H9 (cell line): ENCODE measurements at places on chromosomes 16 and 17. TPM values are rescaled to one million over a fixed set of nuclear protein-coding genes. Genes with fewer than 3 reads are reported as not detected.

- H3K36me3 ChIP-seq, result no peaks in the 10 kb centered on the region; the same call in 1 of the 3 replicates
- no peak overlapping the region for H3K4me3 ChIP-seq
- H3K4me1 ChIP-seq, result peaks cover 4% of the 10 kb centered on the region; the same call in 1 of the 2 replicates
- no peak overlapping the region for H3K27ac ChIP-seq
- H3K27me3 ChIP-seq, result no peaks in the 10 kb centered on the region
These were observed 19.0 kb downstream of the C16orf96 start for GRCh38 chr16:4574919-4575705.

GRCh38 chr17:6823011-6823442, 8.5 kb downstream of the TEKT1 start:
- DNase-seq, result no peak
- no peaks in the 10 kb centered on the region; the same call in 1 of the 2 replicates for H3K36me3 ChIP-seq
- H3K27ac ChIP-seq, result no peak overlapping the region
- no peaks in the 10 kb centered on the region for H3K27me3 ChIP-seq
- H3K4me1 ChIP-seq, result no peaks in the 10 kb centered on the region; the same call in 1 of the 2 replicates
- H3K4me3 ChIP-seq, result no peak overlapping the region

- H3K4me3 ChIP-seq, result no peak overlapping the region
- H3K27ac ChIP-seq, result no peak overlapping the region
- H3K27me3 ChIP-seq, result no peaks in the 10 kb centered on the region
- no peaks in the 10 kb centered on the region for H3K36me3 ChIP-seq
- H3K4me1 ChIP-seq, result no peaks in the 10 kb centered on the region
These were observed 152.6 kb downstream of the MAP2K6 start for GRCh38 chr17:69567130-69567529.

DNA sequence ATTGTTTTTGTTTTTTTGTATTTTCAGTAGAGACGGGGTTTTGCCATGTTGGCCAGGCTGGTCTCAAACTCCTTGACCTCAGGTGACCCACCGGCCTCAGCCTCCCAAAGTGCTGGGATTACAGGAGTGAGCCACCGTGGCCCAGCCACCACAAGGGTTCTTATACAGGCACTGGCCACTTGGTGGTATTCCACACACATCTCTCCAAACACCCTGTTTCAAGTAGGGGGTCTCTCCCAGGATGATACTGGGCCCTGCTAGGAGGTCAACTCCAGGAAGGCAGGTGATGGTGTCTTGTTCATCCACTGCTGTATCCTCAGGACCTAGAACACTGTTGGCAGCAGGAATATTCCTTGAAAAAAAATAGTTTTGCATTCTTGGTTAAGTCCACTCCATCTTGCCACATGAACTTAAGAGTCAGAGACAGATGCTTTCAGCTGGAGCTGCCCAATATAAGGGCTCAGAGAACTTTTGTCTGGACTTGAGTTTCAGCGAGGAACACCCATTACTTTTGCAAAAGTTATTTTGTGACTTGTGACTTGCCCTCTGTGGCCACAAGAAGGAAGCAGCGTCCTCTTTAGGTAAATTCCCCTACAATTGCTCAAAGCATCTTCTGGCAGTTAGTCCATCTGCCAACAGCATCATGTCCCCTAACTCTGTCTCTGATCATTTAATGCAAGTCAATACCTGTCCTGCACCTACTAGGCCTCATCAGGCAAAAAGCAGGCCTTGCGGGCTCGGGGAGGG, 7.4 kb upstream of the EEF2K start:
- no peak overlapping the region for H3K4me3 ChIP-seq
- DNase-seq, result peak; percentile 31
- no peaks in the 10 kb centered on the region for H3K4me1 ChIP-seq
- H3K27ac ChIP-seq, result no peak overlapping the region
- no peaks in the 10 kb centered on the region for H3K27me3 ChIP-seq

AXIN2 gene
- total RNA-seq, result 35.0 and 35.6 TPM in 2 replicates
